ENCODE measurements at places on chromosomes 12 and 14. TPM values are rescaled to one million over a fixed set of nuclear protein-coding genes. Genes with fewer than 3 reads are reported as not detected.

- no peak for DNase-seq
- H3K4me3 ChIP-seq, result no peak overlapping the region
- H3K4me1 ChIP-seq, result no peaks in the 10 kb centered on the region
- no peaks in the 10 kb centered on the region for H3K27me3 ChIP-seq
- H3K27ac ChIP-seq, result no peak overlapping the region
These were observed 43.5 kb downstream of the TMX1 start for GRCh38 chr14:51283402-51284085.

DNA sequence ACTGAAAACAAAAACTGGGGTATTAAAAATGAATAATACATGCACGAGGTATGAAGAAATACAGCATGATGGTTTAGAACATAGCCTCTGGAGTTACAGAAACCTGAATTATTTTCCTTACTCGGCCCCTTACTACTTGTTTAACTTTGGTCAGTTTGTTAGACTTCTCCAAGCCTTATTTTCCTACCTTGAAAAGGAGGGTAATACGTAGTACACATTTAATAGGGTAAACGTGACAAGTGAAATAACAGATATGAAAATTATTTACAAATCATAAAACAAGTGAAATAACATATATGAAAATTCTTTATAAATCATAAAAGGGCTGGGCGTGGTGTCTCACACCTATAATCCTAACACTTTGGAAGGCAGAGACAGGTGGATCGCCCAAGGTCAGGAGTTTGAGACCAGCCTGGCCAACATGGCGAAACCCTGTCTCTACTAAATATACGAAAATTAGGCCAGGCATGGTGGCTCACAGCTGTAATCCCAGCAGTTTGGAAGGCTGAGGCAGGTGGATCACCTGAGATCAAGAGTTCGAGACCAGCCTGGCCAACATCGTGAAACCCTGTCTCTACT, 11.4 kb upstream of the PKP2 start:
- no peaks in the 10 kb centered on the region for H3K4me1 ChIP-seq
- no peak overlapping the region for H3K4me3 ChIP-seq
- H3K27ac ChIP-seq, result no peak overlapping the region
- H3K27me3 ChIP-seq, result no peaks in the 10 kb centered on the region
- DNase-seq, result no peak
- H3K36me3 ChIP-seq, result no peaks in the 10 kb centered on the region

DNA sequence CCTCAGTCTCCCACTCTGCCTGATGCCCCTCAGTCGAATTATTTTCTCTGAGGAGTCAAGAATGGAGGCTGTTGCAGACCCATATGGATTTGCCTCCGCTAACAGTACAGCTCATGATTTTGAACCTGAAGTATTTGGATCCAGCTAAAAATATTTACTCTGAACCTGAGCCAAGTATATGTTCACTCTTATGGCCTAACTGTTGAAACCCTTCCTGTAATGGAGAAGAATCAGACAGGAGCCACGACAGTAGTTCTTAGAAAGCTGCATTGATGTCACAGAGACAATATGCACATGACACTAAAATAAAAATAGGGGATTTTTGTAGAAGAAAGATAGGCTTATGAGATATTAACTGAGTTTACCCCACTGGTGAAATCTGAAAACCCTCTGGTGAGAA, 1128.3 kb upstream of the FLRT2 start:
- no peaks in the 10 kb centered on the region for H3K27me3 ChIP-seq
- H3K4me1 ChIP-seq, result peaks cover 3% of the 10 kb centered on the region
- H3K4me3 ChIP-seq, result no peak overlapping the region
- H3K36me3 ChIP-seq, result no peaks in the 10 kb centered on the region
- no peak overlapping the region for H3K27ac ChIP-seq
- DNase-seq, result no peak

The BTG1 gene
- 32.7 TPM for total RNA-seq
